A549 (cell line): ENCODE measurements at places on chromosomes 2 and 18.
A peak's percentile ranks its signal among the peaks of the same experiment; 100 is the strongest.

GRCh38 chr2:26633993-26634595, 7.1 kb downstream of the CIB4 start:
- no peak for DNase-seq

DNA sequence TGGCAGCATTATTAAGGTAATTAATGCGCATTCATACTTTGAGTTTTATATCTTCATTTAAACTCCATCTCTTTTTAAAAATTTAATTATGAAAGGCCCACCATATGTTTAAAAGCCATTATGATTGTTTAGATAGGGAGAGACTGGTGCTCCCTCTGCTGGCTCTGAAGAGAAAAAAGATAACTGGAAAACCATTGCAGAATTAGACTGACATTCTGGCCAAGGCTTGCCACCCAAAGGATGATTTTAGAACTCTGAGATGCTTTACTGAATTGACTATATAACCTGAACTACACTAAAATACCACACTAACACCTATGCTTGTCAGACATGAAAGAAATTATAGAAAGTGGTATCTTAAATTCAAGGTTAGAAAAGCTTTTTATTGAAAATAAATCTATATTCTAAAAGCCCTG, 127.6 kb upstream of the SPOPL start:
- peak; percentile 49 for DNase-seq

DNA sequence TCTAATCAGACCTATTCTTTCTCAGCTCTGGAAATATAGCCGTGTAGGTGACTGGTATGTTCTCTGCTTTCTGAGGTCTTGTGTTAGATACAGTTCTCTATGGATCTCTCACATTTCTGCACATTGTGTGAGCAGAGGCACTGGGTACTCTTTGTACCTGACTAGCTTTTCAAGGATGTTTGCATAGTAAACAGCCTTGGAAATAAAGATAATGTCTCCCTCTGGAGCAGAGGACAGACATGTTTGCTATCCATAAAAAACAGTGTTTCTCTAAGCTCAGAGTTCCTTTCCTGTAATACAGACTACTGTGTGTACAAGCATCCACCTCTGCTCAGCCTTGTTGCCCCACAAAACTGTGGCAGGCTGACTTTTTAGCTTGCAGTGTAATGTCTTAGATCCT, 279.2 kb downstream of the CTNNA2 start:
- DNase-seq = no peak

- DNase-seq = no peak
Measured at GRCh38 chr2:156156580-156156979, 175.9 kb downstream of the NR4A2 start.

GRCh38 chr2:173963323-173963816, 1.8 kb downstream of the SP3 start:
- DNase-seq = peak; percentile 76

DNA sequence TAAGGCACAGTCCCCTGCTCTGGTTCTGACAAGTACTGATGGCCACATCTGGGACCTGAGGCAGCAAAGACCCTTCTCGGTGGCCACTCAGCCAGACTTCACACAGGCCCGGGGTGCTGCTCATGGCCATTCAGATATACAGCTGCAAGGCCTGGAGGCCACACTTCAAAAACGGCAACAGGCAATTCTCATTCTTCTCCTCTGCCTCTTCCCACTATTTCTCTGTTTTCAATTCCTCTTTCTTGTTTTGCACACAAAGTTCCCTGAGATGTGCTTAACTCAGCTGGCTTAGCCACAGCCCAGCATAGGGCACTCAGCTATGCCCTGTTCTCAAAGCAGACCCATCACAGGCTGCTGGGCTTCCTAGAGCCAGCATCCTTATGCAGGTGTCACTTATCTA, 29.9 kb downstream of the PTPN18 start:
- no peak for DNase-seq

- no peak for DNase-seq
Measured at GRCh38 chr2:234395891-234396420, 100.9 kb downstream of the ARL4C start.

DNA sequence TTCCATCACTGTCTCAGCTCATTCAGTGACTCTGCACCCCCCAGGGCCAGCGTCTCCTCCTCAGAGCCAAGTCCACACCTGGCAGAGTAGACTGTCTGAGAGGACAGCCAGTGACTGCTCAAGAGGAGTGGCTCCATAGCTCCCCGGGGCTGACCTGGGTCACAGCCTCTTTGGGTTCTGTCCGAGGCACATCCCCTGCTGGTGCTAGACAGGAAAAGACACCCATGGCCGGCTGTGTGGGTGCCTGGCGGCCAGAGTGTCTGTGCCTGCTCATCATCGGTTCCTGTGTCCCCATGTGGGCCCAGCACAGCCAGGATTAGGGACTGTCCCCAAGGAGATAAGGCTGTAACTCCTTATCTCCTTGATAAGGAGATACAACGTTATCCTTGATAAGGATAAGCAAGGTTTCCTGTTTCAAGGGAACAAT, 3.5 kb upstream of the CROCC2 start:
- DNase-seq = no peak

DNA sequence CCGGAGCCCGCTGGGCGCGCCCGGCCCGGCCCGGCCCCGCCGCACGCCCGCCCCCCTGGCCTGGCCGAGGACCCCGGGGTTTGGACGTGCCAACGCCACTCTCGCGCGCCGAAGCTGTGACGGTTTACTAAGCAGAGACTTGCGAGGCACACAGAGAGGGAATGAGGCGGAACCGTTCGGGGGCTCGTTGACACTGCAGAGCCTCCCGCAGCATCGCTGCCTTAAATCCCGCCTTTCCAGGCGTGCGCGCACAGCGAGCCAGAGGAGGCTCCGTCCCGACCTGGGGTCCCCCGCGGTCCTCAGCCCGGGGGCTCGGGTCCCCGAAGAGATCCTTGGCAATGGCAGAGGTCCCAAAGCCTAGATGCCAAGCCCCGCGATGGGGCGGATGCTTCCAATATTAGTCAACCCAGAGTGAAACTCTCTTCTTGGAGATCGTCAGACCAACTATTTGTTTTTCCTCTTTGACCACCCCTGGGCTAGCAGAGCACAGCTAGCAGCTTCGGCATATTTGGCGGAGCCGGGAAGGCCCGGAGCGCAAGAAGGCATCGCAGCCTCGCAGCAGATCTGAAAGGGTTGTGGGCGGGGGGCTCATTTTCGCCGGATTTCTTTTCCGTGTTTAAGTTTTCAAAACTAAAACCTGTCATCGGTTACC, at the start of gene ZNF385B:
Gene ZNF385B (minus strand): TSS at position 197 of the 652 bp plus-strand sequence.
- DNase-seq = no peak

DNA sequence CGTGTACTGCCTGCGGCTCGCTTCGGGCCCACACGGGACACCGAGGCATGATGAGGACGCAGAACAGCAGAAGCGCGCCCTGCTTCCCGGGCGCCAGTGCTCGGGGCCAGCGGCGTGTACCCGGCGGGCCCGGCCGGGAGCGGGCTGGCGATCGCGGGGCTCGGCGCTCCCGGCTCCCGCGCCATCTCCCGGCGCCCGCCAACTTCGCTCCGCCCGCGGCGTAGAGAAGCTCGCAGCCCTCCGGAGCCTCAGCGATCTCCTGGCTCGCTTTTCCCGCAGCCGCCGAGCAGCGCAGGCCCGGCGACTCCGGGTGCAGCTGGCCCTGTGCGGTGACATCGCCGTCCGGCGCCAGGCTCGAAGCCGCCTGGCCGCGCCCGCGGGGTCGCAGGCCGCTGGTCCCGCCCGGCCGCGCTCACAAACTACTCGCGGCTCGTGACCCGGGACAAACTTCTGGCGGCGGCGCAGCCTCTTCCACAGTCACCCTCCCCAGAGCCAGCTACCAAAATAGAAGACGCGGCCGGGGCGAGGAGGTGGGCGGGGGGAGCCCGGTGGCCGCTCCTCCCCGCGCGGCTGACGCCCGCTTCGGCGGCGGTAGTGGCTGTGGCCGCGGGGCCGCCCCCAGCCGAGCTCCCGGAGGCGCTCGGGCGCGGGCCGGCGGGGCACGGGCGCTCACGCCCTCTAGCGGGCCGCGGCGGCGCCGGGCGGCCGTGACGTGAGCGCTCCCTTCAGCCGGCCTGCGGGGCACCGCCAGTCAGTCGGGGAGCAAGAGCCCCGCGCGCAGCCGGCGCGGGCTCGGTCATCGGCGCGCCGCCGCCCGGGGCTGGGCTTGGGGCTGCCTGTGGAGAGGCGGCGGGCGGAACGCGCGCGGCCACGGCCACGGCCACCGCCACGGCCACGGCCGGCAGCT, at the start of gene PTPRM:
Gene PTPRM (plus strand): TSS at position 750 of the 907 bp plus-strand sequence. CDS start 503 bp downstream, outside the sequence.
- DNase-seq = peak; percentile 52

DNA sequence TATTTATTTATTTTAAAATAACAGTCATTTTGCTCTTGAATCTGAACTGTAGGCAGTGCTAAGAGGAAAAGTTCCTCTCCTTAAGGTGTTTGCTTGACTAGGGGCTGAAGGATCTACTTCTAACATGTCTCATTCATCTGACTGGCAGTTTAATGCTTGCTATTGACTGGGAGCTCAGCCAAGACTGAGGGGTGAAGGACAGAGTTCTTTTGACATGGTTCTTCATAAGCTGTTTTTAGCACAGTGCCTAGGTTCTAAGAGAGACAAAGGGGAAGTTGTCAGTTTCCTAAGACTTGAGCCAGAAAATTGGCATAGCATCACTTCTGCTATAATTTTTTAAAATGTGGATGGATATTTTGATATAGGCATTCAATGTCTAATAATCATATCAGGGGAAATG, 73.0 kb downstream of the COMMD1 start:
- no peak for DNase-seq

- DNase-seq = no peak
Measured at GRCh38 chr2:118265873-118266455, 177.7 kb downstream of the INSIG2 start.
